ENCODE measurements at places on chromosomes 7 and 10. TPM values are rescaled to one million over a fixed set of nuclear protein-coding genes. Genes with fewer than 3 reads are reported as not detected.

The PTPRN2 gene
- 0.34 TPM for total RNA-seq

The LBX1 gene
- total RNA-seq, result under 0.01 TPM

The SOSTDC1 gene
- total RNA-seq, result not detected

The PTN gene
- 38.6 TPM for total RNA-seq

The FOXI2 gene
- total RNA-seq, result not detected

The MACC1 gene
- 0.09 TPM for total RNA-seq
